ENCODE measurements at places on chromosomes 13 and 19.

- no peak for DNase-seq
Measured at GRCh38 chr19:50252111-50252886, 48.9 kb downstream of the MYH14 start.

DNA sequence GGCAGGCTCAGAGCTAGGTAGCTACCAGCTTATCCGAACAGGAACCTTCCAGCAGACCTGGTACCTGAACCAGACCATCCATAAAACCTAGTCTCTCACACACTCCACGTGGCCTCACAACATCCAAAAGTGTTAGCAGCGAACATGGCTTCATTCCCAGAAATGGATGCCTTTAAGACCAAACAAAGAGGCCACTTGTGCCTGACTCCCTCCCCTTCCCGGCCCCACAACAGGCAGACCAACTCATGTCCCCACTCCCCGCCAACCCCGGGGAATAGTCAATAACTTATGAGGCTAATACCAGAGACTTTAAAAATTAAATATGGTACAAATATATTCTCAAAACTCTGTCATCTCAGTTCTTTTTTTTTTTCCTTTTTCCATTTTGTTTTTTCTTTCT is 46.2 kb downstream of the ZNF557 start:
- no peak for DNase-seq

DNA sequence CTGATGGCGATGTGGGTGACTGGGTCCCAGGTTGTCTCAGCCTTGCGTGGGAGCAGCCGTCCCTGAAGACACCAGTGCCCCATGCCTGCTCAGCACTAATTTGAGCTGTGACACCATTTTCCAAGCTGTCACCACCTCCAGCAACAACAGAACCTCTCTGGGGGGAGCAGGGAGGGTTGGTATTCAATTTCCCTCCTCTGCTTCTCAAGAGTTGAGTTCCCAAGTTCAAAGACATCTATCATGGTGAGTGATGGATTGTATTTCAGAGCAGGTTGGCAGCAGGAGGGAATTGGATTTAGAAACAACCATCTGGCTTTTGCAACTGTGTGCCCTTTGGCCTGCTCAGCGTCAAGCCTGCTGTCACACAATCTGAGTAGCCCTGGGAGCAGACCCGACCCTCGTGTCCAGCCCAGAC is 46.9 kb upstream of the UQCRFS1 start:
- no peak for DNase-seq

DNA sequence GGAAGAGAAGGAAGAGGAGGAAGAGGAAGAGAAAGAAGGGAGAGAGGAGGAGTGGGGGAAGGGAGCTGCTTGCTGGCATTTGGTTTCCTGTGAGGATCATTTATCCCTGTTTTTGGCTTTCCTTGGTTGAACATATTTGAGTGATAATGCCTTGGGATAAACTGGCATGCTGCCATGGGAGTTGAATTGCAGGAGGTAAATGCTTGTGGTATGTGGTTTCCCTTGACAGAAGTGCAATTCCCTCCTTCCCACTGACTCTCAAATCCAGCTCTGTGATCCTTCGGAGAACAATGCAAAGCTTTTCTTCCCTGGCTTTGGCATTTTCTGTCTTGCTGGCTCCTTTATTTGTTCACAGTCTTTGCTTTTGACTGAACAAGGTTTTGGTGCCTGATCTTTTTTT is 27.2 kb upstream of the CBY2 start:
- DNase-seq, result no peak

GRCh38 chr19:55460670-55461258 is 678 bp downstream of the ISOC2 start:
- peak; percentile 30 for DNase-seq

- DNase-seq, result peak; percentile 71
Measured at GRCh38 chr19:45439569-45440258, 16.0 kb upstream of the ERCC1 start.

- no peak for DNase-seq
Measured at GRCh38 chr13:113413178-113413897, 40.0 kb downstream of the ADPRHL1 start.

DNA sequence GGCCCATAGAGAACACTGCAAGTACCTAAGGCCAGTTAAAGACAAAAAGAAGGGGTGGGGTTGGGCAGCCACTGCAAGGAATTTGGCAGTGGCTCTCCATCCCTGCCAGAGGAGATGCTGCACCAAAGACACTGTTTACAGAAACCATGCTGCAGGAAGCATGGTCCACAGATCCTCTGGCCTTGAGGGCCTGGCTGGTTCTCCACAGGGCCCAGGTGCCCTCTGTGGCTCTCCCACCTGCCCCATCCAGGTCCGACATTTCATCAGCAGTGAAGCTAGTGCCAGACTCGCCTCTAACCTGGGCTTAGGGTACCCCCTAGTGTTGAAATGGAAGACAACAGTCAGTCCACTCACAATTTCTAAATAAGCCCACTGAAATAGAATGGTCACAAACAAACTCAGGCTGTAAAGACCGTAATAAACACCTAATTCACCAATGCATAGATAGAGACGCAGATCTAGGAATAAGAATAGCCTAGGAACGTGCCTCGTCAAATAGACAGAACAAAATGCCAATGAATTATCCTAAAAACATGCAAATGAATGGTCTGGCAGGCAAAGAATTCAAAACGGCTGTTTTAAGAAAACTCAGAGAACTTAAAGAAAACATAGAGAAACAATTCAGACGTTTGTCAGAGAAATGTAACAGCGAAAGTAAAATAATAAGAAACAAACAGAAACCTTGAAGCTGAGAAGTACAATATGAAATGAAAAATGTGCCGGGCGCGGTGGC is 23.3 kb downstream of the LYPD4 start:
- no peak for DNase-seq

GRCh38 chr19:55266404-55266803 is 7.6 kb upstream of the PPP6R1 start:
- no peak for DNase-seq

DNA sequence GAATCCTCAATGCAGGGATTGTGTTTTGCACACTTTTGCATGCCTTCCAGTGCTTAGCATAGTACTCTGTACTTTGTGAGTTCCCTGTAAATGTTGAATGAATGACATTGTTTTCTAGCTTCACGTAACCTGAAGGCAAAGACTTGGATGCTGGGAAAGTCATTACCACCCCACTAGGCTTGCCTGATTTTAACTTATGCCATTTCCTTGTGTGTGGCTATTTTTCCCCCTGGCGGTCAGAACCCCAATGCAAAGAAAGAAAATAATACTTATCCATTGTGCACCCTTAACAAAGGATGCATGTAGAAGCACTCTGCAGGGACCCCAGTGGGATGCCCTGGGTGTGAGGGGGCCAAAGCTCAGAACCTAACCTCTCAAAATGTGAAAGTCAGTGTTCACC is 1.2 kb upstream of the ENOX1 start:
- no peak for DNase-seq

DNA sequence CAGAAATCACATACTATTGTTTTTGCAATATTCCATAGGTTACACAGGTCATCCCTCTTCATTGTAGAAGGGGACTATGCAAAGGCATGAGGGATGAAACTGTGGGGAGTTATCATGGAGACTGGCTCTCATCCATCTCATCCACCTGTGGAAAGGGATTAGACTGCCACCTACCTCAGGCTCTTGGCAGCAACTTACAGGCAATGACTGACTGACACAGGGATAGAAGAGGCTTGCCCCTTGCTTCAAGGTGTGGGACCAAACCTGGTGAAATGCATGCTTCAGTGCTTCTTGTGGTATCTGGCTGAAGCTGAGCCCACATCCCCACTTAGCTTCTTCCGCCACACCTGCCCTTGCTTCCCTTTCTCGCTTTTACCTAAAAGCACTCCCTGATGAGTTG is 341.3 kb downstream of the GPC5 start:
- no peak for DNase-seq

GRCh38 chr19:15161028-15161984 is 39.5 kb downstream of the NOTCH3 start:
- DNase-seq, result no peak

DNA sequence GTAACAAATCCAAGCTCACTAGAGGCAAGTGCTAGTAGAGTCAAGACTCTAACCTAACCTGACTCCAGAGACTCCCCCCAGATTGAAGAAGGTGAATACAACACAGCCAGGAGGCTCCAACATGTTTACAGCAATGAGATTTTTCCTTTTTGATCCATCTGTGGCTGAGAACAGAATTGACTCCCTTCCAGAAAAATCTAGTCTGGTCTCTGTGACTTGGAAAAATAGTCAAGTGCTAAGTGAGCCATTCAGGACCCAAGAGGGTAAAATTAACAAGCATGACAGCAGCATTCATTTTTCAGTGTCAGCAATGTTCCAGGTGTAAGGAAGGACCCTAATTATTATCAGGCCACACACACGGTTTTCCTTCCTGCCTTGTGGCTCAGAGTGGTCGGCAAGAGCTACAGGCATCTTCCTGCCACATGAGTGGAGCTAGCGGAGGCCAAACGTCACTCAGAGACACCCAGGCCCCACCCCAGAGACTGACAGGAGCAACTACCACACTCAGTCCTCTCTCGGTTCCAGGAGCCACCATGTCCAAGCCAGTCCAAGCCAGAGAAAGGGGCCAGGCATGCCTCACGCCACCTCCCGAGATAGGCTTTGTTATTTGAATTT is 395.1 kb downstream of the FOXO1 start:
- no peak for DNase-seq

- no peak for DNase-seq
Measured at GRCh38 chr19:30671622-30672051, 299.5 kb downstream of the ZNF536 start.

DNA sequence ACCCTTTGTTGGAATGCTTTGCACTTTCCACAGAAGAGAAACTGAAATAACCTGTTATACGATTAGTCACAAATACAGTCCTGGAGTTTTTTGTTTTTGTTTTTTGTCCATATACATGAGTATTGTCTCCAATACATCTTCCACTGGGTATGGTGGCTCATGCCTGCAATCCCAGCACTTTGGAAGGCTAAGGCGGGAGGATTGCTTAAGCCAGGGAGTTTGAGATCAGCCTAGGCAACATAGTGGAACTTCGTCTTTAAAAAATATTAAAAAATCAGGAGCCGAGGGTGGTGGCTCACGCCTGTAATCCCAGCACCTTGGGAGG is 25.0 kb downstream of the AP2S1 start:
- DNase-seq, result no peak

DNA sequence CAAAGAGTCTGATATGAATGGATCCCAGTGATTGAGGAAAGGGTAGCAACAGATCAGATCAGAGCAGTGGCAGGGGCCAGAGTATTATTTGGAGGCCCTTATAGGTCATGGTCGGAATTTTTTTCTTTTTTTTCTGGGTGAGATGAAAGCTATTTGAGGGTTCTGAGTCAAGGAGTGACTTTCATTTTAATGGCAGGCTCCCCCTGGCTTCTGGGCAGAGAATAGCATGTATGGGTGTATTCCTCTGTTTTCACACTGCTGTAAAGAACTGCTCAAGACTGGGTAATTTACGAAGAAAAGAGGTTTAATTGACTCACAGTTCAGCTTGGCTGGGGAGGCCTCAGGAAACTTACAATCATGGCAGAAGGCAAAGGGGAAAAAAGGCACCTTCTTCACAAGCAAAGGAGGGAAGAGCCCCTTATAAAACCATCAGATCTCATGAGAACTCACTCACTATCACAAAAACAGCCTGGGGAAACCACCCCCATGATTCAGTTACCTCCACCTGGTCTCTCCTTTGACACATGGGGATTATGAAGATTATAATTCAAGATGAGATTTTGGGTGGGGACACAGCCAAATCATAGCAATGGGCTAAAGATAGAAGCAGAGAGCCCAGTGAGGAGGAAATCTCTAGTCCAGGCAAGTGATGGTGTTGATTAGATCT is 3.0 kb upstream of the SLC6A16 start:
- DNase-seq, result no peak

GRCh38 chr13:80083081-80083852 is 257.7 kb downstream of the SPRY2 start:
- no peak for DNase-seq

DNA sequence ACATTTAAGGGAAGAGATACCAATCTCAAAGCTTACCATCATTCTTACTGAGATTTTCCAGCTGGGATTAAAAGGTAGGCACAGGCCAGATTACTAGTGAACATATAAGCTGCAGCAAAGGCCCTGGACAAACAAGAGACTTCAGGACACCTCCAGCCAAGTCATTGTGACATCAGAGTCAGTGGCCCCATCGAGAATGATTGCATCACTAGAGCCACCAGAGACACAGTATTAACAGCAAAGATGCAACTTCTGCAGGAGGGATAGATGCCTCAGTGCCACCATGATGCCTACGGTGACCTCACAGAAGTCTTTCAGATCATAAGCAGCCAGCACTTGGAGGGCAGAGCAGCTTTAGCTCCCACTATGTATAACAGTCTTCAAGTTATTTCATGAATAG is 8.6 kb downstream of the RUBCNL start:
- no peak for DNase-seq

DNA sequence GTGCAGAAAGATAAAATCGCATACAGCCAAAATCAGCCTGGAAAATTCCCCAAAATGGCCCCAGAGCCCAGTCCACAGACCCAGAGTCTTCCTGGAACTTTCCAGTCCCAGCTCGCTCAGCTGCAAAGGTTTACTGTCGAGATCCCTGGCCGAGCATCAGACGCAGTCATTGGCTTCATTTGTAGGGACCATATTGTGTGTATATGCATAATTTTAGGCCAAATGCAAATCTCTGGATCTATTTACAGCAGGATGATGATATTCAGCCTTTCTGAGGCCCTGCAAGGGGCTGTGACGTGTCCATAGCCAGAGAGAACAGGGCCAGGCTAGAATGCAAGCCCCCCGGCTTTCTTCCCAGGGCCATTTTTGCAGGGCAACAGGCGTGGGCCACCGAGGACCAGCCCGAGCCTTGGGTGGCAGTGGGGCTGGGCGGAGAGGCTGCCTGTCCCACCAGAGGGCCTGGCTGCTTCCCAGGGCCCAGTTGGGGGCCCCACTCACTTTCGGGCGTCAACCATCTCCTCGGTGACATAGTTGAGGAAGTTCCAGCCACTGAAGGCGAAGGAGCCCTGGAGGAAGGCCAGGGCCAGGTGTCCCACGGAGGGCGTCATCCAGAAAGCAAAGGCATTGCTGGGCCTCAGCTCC is 13.7 kb downstream of the SLC7A10 start:
- no peak for DNase-seq

- no peak for DNase-seq
Measured at GRCh38 chr13:24271601-24272451, 37.6 kb upstream of the C1QTNF9 start.

- DNase-seq, result no peak
Measured at GRCh38 chr13:110014719-110015118, 228.3 kb upstream of the IRS2 start.

DNA sequence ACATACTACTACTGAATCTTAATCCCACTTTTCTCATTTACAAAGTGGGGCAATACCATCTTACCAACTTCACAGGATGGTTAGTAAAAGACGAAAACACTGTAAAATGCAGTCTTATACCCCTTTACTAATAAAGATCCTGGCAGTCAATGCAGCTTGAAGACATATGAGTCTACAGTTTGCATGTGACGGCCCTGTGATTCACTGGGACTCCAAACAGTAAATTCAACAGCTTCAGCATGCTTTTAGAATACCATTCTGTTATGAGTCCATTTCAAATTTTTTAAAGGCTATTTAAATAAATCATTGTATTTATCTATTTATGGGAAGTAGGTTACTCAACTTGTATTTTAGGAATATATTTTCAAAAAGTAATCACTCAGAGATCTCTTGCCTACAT is 629.1 kb downstream of the LIG4 start:
- DNase-seq, result no peak

All from stimulated activated CD8-positive, alpha-beta memory T cell treated with anti-CD3 and anti-CD28 coated beads, Interleukin-7, amount 100 ng/mL, for 24 hours (primary cell).